ENCODE measurements at places on chromosomes 4 and X. TPM values are rescaled to one million over a fixed set of nuclear protein-coding genes. Genes with fewer than 3 reads are reported as not detected.

- no peak for DNase-seq
Measured at GRCh38 chrX:21658152-21658737, at the start of gene KLHL34. KLHL34 (minus strand) TSS chrX:21658330; CDS start chrX:21657788, 542 bp downstream.

DNA sequence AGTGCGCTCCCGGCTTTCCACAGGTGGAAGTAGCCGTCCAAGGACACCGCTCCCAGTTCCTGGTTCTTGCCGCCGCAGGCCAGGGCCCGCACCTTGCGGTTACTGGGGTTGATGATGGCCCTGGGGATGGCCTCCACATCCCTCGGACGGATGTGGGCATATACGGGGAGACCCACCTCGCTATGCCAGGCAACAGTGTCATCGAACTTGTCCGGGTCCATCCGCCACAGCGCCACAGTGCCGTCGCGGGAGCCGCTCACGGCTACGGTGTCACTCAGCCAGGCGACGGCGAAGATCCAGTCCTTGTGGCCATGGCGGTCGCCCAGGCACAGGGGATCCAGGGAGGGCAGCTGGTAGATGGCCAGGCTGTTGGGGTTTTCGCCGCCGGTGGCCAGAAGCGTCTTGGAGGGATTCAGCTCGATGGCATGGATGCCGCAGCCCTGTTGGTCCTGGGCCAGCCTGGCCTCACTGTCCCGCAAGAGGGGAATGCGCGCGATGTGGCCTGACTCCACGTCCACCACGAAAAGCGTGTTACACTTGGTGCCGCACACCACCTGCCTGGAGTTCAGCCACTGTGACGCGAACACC is 795 bp downstream of the DCAF12L1 start:
- DNase-seq = no peak

CITED1 gene
- polyA plus RNA-seq = 12.6 TPM

GRCh38 chrX:56125946-56126345 is 106.2 kb upstream of the KLF8 start:
- DNase-seq = no peak

REST gene
- 59.9 TPM for polyA plus RNA-seq

SLC2A9 gene
- 10.3 TPM for polyA plus RNA-seq

DNA sequence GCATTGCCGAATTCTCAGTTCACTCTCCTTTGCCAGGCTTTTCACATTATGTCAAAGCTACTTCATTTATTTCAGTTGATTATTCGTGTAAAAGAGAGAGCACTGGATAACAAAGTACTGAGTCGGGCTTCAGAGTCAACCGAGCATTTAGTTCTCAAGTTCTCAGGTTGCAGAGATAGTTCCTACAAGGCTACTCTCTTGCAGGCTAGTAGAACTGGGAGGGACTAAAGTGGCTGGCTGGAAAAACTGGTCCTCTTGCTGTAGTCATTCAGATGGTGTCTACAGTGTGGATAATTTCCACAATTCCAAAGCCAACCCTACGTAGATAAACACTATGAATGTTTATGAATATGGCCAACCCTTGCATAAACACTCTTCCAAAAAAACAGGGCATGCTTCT is 4.6 kb upstream of the CCNG2 start:
- DNase-seq = no peak

Data from left kidney (tissue), 8 donors.